ENCODE measurements at places on chromosomes 16 and 17.
A peak's percentile ranks its signal among the peaks of the same experiment; 100 is the strongest.

- DNase-seq, result no peak
Observed at GRCh38 chr16:86577314-86577971, 906 bp upstream of the FOXL1 start.

GRCh38 chr16:78189121-78189520 lies 89.7 kb downstream of the WWOX start:
- DNase-seq, result no peak

DNA sequence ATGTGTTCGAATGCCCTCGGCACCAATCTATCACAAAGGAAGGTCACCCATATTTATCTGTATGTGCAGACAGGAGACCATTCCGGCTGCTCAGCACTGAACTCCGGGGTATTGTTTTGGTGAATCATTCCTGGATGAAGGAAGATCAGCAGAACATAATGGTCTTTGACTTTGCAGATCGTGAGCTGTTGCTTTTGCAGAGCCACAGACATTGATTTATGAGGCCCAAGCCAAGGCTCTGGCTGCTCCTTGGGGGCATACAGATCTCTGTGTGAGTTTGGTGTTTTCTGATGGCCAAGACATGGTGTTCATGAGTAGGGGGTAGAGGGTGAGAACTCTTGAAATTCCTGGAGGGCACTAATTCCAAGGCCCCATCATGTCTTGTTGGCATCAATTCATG lies 458.8 kb upstream of the HSBP1 start:
- DNase-seq, result no peak

DNA sequence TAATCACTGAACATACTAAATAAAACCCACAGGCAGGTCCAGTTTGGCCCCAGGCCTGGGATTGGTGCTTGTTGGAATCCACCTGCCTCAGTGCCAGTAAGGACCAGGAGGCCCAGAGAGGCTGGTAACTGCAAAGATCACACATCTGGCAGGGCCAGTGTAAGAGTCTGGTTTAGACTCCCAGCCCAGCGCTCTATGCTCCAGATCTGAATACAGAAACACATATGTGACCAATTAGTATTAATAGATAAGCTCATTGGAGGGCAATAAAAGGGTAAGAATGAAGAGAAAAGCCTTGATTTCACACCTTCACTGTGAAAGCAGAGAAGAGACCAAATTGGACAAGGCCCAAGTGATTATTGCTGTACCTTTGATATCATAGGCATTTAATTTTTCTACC lies 13.6 kb upstream of the CCDC182 start:
- no peak for DNase-seq

- DNase-seq, result peak; percentile 19
Observed at GRCh38 chr16:56824331-56824730, 40.7 kb upstream of the SLC12A3 start.

DNA sequence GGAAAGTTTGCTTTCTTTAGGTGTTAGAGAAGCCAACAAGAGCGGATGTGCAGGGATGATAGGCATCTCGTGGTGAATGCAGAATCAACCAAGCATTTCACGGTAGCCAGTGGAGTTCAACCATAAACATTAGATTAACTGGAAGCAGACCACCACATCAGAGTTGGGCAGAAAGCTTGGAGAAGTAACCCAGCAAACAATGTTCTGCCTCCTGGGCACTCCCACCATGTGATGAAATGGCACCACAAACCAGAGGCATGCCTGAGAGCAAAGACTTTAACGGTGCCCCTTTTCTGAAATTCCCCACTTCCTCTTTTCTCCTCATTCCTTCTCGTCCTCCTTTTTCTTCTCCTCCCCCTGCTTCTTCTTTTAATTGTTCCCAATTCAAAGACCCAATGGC lies 193.5 kb upstream of the ANKFN1 start:
- no peak for DNase-seq

DNA sequence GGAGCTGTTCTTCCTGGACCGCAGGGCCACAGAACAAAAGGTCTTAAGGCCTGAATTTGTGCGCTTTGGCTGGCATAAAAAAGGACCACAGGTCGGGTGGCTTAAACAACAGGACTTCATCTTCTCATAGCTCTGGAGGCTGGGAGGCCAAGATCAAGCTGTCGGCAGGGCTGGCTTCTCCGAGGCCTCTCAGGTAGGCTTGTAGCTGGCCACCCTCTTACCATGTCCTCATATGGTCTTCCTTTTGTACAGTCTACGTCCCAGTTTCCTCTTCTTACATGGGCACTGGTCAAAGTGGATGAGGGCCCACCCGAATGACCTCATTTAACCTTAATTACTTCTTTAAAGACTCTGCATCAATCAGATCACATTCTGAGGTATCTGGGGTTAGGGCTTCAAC lies 257.6 kb downstream of the CBLN1 start:
- DNase-seq, result no peak

DNA sequence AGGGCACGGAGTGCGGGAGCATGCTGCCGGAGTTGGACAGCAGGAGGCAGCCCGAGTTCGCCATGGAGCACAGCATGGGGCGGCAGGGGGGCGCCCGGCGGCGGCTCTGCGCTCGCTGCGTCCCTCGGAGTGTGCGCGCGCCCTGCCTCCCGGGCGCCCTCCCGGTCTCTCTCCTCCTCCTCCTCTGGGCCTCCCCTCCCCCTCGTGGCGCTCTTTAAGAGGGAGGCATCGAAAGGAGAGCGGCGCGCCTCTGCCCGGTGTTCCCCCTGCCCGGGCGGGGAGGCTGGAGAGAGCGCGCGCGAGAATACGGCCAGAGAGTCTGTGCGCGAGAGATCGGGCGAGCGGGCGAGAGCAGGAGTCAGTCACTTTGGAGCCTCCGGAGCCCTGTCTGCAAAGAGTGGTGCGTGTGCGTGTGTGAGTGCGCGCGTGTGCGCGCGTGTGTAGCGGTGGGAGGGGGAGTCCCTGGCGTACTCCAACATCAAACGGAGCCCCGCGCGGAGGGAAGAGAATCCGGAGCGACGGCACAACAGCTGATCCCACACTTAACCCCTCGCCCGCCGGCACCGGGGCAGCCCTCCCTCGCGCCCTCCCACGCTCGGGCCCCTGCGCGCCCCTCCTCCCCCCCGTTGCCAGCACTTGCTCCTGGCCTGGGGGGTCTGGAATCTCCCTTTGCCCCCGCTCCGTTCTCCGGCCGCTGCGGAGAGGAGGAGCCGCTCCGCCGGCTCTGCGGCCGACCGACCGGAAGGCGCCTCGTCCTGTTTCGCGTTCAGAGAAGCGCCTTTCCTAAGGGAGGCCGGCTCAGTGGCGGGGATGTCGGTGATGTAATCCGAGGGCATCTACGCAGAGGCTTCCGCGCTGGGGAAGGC lies 108.9 kb downstream of the ENGASE start:
- no peak for DNase-seq

- DNase-seq, result peak; percentile 21
Observed at GRCh38 chr16:74297145-74297665, 591 bp downstream of the PSMD7 start.

DNA sequence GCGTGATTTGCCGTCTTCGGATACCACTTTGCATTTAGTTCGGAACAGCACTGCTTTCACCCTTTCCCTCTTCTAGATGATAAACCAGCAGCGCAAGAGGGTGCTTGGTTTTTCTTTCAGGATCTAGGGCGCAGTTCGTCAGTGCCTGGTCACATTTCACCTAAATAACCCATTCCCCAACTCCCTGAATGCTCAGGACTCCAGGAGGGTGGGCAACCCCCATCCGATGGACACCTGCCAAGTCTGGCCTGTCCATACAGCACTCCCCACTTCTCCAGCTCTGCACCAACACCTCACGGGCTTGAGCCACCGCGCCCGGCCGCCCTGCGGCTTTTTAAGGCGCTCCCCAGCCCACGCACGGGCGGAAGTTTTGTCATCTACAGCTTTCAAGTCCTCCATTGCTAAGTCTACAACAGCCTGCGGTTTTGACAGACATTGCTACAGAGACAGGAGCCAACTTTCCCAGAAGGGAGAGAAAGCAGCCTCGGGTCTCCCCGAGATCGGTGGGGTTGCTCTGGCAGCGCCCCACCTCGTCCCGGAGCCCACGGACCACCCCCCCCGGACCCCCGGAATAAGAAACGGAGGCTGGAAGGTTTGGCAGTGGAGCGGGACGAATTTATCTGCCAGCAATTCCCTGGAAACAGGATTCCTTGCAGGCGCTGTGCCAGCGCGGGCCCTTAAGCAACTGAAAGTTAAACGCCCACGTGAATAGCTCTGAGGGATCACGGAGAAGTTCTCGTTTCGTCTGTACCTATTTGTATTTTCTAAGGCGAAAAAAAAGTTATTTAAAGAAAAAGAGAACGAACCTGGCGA lies 38.6 kb upstream of the SLFN13 start:
- peak; percentile 46 for DNase-seq

- no peak for DNase-seq
Observed at GRCh38 chr16:6684076-6684673, 648.5 kb upstream of the RBFOX1 start.

GRCh38 chr16:12639044-12639443 lies 164.6 kb downstream of the CPPED1 start:
- peak; percentile 67 for DNase-seq

DNA sequence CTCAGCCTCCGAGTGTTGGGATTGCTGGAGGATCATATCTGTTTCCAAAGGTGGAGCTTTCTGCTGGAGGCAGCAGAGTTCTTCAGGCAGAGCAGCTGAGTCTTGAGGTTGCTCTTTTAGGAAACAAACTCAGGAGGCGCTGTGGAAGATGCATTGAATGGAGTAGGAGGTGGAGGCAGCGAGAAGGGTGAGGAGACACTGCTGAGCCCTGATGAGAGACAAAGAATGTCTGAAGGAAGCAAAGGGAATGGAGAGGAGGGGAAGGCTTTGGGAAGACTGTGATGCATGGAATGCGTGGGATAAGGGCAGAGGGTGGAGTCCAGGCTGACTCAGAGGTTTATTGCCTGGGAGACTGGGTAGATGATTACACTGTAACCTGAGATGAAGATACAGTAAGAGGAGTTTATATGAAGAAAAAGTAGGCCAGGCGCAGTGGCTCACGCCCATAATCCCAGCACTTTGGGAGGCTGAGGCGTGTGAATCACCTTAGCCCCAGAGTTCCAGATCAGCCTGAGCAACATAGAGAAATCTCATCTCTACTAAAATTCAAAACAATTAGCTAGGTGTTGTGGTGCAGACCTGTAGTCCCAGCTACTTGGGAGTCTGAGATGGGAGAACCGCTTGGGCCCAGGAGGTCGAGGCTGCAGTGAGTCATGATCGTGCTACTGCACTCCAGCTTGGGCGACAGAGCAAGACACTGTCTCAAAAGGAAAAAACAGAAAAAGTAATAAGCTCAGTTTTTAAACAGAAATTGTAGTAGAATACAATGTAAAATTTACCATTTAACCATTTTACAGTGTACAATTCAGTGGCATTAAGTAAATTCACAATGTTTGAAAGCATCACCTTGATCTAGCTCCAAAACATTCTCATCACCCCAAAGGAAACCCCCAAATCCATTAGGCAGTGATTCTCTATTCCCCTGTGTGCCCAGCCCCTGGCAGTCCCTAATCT lies 17.8 kb upstream of the TMEM219 start:
- DNase-seq, result peak; percentile 98

GRCh38 chr17:78384479-78385175 lies 6.2 kb downstream of the PGS1 start:
- DNase-seq, result no peak

- DNase-seq, result no peak
Observed at GRCh38 chr17:58219789-58220183, 731 bp upstream of the MKS1 start.

DNA sequence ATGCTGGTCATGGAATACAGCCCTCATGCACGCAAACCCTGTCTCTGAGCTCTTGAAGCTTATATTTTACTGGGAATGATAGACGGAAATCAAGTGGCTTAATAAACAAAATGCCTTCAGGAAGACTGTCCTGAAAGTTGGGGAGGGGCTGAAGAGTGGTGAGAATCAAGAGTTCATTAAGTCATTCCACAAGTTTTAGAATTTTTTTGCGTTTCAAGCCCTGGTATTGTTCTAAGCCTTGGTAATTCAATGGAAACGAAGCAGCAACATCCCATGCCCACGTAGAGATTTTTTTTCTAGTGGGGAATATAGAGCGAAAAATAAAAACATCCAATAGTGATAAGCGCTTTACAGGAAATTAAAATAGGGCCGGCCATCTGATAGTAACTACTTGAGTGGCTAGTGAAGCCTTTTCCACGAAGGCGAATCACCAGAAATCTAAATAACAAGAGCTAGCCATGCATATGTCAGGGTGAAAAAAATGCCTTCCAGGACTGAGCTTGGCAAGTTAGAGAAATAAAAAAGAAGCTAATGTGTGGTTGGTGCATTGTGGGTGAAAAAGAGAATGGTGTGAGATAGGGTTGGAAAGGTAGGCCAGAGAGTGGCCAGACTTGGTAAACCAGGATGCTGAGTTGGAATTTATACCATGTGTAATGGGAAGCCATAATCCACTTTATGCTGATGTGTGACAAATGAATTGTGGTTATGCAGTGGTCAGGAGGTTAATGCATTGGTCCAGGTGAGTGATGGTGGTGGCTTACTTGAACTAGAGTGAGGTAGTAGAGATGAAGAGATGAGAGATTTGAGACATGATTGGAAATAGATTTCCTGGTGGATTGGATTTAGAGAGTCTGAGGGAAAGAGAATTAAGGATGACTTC lies 772 bp downstream of the PFAS start:
- DNase-seq, result no peak

DNA sequence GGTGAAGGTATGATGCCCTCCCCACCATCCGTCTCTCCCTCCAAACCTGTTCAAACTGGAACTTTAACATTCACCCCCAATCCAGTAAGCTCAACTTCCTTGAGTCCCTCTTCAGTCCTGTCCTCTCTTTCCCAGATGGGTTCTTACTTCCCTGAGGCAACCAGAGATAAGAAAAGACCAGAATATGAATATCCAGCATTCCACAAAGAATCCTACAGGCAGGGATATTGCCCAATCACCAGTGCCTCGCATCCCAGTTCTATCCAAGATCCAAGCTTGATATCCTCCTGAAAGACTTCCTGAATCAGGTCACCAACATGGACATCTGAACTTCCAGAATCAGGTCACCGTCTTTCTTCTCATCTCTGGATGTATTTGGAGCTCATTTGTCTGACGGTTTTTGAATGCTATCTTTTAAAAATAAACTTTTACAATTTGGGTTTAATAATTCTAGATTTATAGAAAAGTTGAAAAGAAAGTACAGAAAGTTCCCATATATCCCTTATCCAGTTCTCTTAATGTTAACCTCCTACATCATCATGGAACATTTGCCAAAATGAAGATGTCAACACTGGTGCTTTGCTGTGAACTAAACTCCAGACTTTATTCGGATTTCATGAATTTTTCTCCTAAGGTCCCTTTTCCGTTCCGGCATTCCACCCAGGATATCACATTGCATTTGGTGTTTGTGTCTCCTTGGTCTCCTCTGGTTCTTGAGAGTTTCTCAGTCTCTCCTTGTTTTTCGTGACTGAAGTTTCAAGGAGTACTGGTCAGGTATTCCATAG lies 13.7 kb upstream of the COL1A1 start:
- no peak for DNase-seq

- no peak for DNase-seq
Observed at GRCh38 chr16:1637526-1637925, 25.4 kb downstream of the CRAMP1 start.

GRCh38 chr17:72307836-72308235 lies 187.0 kb downstream of the SOX9 start:
- DNase-seq, result no peak

GRCh38 chr16:11245988-11246387 lies 10.0 kb downstream of the SOCS1 start:
- no peak for DNase-seq
